ENCODE measurements at places on chromosomes 2 and 18.

DNA sequence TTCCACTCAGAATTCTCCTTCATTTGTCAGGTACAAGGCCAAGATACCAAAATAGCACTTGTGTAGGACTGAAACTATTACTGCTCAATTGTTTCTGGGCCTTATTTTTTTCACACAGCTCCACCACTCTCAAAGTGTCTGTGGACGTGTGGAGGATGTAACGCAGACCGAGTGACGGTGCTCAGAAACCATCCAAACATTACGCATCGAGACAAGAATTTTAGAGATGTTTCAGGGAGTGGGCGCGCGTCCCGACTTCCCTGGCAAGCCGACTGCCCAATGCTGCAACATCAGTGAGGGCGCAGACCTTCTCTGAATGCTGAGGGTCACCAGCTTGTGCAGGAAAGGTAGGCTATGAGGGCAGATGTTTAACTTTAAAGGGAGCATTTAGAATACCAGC is 108.4 kb downstream of the GATA6 start:
- DNase-seq = no peak

DNA sequence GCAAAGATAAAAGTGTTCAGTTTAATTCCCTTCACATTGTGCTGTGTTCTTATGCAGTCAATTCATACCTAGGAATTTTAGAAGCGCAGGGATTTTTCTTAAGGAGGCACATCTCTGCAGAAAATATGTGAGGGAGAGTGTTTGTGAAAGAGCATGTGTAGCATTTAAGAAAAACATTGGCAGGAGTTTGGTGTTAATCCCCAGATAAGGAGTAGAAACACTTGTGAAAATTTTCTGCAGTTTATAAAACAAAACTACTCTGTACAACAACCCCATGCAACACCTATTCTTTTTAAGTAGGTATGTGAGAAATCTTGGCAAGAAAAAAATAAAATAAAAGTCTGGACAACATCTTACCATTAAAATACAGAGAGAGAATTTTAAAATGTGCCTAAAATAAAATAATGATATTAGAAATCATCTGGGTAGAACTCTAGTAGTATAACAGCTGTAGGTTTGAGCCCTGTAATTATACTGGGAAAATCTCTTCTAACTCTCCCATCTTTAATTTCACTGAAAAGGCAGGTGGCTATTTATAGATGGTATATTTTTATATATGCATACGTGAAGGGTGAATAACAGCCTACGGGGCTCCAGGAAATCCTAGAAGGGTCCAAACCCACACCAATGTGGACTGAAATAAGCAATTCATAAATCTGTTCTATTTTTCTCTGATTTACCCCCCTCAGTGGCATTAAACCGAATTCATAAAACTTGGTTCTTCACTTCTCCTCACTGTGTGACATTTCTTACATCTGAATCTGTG is 6.6 kb downstream of the FZD7 start:
- DNase-seq = no peak

- DNase-seq = no peak
Observed at GRCh38 chr2:27191070-27191829, 20.6 kb upstream of the ATRAID start.

GRCh38 chr2:172806996-172807395 is 71.4 kb downstream of the RAPGEF4 start:
- DNase-seq = no peak

DNA sequence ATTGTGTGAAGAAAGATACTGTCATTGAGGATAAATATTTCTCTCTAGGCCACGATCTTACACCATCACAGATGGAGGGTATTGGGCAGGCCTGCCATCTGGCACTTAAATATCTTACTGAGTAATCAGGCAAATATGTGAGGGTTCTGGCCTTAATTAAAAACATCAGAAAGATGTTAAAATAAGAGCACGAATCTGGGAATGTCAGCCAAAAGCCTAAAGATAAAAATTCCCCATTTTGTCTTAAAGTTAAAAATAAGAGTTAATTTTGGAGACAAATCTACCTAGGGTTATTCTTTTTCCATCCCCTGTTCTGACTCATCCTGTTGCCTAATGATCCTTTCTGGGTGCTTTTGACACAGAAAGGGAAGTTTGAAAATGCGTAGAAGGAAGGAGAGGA is 121.0 kb downstream of the SUCLG1 start:
- DNase-seq = no peak

DNA sequence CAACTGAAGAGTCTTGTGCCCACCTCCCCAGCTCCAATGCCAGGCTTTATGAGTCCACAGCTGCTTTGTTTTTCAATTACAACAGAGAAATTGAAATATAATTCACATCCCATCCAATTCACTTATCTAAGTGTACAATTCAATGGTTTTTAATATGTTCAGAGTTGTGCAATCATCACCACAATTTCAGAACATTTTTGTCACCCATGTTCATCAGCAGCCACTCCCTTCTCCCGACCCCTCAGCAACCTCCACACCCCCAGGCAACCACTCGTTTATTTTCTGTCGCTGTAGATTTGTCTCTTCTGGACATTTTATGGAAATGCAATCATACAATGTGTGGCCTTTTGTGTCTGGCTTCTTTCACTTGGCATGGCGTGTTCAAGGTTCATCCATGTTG is 23.3 kb downstream of the INHBB start:
- DNase-seq = no peak

GRCh38 chr2:7752291-7752690 is 835.1 kb downstream of the RNF144A start:
- no peak for DNase-seq

GRCh38 chr2:54572262-54572635 is 116.1 kb downstream of the SPTBN1 start:
- no peak for DNase-seq

DNA sequence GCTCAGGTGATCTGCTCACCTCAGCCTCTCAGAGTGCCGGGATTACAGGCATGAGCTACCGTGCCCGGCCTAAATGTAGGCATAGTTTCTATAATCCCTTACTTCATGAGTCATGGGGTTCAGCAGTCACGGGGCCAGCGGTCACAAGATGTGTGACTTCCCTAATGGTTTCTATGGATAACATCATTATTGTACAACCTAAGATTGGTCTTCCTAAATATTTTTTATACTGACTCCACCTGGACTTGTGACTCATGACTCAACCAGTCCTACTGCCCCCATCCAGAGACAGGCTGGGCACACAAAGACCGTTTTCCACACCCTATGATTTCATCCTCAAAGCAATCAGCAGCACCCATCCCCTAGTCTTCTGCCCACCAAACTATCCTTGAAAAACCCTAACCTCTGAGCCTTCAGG is 15.9 kb downstream of the FAM210A start:
- no peak for DNase-seq

GRCh38 chr2:18380321-18380720 is 180.1 kb downstream of the RDH14 start:
- DNase-seq = no peak

DNA sequence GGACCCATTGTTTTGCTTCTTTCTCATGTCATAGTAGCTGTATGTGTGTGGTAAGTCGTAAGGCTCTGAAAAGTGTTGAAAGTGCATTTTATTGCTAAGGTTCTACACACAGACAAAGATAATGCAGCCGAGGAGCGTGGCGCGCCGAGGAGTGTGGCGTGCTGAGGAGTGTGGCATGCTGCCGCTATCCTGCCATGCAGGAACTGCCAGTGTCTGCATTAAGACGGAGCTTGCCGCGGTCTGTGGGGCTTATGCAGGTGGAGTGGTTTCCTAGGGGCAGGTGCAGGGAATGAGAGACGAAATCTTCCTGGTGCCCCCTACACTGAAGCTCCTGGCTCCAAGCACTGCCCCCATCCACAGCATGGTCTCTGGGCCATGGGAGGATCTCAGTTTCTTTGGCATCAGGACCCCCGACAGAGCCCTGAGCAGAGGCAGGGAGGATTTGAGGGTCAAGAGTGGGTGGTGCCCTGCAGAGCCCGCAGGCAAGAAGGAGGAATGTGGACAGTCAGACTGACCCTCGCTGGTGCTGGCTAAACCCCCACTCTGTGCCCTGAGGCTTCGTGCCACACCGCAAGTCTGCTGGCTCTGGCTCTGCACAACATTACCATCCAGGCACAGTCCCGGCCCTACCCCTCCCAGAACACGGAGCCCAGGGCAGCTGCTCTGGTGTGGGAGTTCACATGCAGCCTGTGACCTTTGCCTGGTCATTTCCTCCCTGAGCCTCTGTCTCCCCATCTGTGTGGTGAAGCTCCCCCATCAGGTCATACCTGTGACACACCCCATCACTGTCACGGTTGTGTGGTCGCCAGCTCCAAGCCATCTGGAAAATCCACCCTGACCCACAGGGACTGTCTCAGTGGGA is 3.2 kb downstream of the SNED1 start:
- DNase-seq = no peak

DNA sequence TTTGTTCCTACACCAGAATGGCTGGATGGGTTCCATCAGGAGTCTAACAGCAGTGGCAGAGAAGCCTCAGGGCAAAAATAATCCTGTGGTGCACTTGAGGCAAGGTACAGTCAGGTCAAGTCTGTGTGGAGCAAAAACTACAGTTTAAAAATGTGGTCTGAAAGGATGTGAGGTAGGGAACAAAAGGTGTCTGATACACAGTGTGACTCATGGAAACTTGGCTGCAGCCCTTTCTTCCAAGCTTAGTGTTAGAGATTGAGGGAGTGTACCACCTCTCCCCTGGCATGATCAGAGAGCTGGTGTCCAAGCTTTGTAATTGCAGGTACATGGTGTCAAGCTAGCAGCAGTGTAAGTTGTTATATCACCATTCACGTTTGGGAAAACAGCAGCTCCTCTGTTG is 8.9 kb downstream of the ANKAR start:
- DNase-seq = no peak

- DNase-seq = no peak
Observed at GRCh38 chr2:216714376-216714775, 19.0 kb upstream of the IGFBP5 start.

GRCh38 chr2:217282531-217282930 is 422.7 kb upstream of the TNP1 start:
- DNase-seq = no peak

DNA sequence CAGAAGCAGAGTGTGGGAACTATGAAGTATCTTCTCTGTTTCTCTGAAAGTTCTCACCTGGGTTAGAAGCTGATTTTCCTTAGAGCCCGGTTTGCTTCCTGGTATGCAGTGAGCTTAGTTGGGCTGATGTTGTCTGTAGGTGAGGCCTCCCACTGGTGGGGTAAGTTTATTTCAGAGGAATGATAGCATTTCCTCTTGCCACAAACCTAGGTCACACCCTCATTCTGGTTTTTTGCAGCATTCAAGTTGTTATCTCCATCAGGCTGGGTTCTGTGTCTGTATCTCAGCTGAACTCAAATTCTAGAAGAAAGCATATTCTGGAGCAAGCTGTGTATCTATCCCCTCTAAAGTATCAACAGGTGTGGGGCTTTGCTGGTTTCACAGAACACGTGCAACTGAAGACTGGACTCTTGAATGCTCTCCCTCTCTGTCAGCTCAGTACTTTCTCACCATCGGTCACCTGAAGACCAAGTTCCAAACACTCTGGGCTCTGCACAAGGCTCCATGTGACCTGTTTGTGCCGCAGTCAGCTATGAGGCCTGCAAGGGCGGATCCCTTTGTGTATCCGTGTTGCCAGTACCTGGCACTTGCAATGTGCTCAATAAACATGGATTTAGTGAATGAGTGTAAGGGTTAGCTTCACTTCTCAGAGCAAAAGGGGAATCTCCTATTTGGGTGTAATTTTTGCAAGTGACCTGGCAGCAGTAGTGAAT is 49.5 kb upstream of the MBOAT2 start:
- DNase-seq = no peak

DNA sequence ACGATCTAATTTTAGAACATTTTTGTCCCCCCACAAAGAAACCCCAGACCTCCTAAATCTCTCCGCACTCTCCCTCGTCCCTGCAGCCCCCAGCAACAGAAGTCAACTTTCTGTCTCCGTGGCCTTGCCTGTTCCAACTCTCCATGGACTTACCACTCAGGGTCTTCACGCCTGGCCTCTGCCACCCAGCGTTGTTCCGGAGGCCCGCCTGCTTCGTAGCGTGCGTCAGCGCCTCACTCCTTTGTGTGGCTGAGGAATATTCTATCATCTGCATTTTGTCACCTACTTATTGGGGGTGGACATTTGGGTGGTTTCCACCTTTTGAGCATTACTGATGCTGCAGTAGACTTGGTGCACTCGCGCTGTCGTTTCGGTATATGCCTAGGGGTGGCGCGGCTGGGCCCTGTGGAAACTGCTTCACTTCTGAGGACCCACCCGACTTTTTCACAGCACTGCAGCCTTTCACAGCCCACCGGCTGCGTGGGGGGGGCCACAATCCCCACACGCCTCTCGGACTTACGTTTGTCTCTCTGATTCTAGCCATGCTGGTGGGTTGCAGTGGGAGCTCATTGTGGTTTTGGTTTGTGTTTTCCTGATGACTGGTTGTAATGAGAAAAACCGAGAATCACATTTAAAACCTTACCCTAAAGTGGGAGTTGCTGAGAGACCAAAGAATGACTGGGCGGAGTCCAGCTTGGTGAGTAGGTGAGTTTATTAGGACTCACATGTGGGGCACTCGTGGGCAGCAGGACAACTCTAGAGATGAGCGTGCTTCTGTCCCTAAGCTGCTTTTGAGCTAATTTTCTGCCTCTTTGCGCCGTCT is 1.4 kb upstream of the HSBP1L1 start:
- DNase-seq = no peak

DNA sequence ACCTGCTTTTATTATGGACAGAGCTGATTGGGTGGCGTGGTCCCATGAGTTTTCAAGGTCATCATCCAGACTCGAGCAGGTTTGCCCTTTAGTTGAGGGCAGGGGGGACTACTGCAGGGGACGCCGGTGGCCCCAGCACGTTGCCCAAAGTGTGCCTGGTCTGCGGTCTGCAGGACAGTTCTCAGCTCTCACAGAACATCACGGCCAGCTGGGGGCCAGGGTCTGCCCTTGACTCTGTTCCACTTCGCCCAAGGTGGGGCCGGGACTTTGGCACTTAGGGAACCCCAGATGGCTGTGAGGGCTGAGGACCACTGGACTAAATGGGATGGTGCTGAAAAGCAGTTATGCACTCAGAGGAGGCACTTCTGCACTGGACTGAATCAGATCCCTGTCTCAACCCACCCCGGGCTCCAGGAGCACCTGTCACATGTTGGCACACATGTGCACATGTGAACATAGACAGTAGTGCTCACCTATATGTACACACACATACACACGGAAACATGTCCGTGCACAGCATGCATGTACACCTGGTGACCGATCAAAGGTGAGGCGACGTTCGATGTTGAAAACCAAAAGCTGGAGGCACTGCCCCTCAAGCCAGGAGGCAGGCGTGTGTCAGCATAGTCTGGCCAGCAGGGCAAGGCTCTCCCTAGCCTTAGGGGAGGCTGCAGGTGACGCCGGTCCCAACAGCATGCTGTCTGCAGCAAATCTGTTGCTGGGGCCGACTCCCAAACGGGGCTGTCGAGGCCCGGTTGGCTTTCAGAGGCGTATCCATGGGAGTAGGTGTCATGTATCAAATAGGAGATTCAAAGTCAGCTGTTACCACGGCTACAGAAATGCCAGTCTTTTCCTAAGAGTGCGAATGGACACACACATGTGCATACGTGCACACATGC is 10.2 kb downstream of the ANO7 start:
- DNase-seq = no peak

DNA sequence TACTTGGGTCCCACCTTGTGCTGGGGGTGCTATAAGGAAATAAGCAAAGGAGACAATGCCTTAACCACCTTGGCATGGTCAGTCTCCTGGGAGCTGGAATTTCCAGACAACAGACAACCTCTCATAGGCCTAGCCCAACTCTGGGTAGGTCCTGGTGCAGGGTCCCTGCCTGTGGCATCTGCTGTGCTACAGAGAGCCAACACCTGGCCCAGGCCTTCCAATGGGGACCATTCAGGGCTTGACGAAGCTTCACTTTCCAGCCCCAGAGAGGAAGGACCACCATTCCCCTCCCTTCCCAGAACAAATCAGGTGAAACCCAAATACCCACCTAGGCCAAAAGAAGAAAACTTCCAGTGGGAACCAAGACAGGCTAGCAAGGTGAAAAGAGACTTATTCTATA is 82.8 kb downstream of the SMAD7 start:
- no peak for DNase-seq
